Peyer's patch (tissue), 4 donors: ENCODE measurements at places on chromosomes 5 and 9. TPM values are rescaled to one million over a fixed set of nuclear protein-coding genes. Genes with fewer than 3 reads are reported as not detected.

DNA sequence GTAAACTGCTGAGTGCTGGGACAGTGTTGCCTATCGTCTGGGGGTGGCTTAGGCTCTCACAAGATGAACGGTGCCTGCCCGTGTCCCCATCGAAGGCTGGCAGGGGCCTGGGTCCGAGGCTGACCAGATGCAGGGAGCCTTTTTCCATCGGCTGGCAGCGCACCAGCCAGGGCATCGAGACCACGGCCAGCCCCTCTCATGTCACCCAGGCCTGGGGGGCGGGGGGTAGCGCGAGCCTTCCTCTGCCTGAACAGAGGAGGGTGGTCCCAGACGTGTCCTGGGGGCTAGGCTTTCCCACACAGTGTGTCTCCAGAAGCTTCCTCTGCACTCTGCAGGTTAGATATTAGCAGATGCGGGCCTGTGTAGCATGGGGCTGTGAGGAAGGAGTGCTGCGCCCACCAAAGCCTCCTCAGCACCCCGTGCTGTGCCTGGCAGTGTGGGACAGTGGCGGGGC is 17.3 kb downstream of the FGD3 start:
- no peak for DNase-seq

DNA sequence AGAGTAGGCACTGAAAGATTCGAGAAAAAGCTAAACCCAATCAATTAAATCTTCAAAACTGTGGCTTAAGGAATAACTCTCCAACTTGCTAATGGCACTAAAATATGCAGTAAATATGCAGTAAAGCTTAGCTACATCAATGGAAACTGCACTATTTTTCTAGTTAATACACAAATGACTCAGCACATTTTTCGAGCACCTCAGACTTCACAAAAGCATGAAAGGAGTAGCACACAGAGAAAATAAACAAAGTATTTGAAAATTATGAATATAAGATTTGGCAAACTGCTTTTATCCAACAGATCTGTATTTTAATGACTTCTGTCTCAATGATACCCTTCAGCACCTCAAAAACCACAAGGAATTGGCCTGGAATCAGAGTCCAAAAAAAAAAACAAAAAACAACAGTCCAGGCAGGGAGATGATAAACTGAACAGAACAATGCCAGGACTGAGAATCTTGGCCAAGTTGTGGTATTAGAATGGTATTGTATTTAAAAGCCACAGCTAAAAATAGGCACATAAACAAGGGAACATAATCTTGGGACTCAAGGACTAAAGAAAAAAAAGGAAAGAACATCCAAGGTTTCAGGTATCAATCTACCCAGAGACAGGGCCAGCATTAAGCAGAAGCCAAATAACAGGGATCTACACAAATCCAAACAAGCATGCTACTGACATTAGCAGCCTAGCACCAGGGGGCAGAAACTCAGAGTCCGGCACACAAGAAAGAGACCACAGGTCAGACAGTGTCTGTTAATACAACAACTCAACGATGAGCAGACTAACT is 21.4 kb downstream of the TMEM245 start:
- DNase-seq, result no peak

Gene INSL6
- not detected for total RNA-seq

DNA sequence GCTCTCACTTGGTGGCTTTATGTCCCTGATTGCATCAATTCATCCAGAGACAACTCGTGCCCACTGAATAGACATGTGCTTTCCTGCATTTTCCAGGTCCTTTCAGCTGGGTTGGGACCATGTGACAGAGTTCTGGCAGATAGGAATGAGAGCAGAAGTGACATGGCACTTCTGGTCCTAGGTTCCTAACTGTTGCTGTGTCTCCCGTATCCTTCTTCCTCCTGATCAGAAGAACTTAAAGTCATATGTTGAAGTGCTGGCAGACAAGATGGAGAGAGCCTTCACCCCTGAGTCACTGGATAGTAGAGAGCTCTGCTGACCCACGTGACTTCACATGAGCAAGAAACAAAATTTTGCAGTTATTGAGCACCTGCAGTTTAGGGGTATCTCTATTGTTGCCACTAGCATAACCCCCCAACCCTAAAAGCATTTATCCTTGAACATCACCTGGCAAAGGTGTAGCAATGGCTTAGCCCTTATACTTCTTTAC is 80.0 kb downstream of the NREP start:
- no peak for DNase-seq

Gene PGM5
- 30.5 TPM for total RNA-seq

GRCh38 chr5:112885001-112885400 is 23.9 kb downstream of the SRP19 start:
- DNase-seq, result no peak

GRCh38 chr9:37632479-37632878 is 18.3 kb upstream of the FRMPD1 start:
- DNase-seq, result no peak
